ENCODE measurements at places on chromosomes 3 and 15.

DNA sequence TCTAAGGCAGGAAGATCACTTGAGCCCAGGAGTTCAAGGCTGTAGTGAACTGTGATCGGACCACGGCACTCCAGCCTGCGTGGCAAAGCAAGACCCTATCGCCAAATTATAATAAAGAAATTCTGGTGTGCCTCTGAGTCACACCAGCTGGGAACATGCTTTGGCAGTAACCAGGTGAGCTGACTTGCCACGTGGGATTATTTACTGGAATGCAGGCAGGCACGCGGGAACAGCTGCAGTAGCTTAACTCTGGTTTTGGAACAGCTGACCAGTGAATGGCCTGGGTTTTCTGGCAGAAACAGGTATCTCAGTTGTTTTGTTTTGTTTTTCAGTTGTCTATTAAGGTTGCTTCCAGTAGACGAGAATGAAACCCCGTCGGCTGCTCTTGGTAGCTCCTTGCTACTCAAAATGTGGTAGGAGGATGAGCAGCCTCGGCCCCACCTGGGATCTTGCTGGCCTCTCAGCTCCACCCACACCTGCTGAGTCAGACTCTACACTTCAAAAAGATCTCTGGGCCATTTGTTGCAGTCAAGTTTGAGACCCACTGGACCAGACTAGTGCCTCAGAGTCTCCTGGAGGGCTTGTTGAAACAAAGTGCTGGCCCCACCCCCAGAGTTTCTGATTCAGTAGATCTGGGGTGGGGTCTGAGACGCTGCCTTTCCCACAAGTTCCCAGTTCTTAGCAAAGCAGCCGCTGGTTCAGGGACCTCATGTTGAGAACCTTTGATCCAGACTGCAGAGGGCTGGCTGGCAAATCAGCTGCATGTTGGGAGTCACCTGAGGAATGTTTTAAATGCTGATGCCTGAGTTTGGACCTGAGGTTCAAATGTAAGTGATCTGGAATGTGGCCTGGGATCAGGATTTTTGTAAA, 26.6 kb downstream of the IDH2 start:
- no peak for DNase-seq

DNA sequence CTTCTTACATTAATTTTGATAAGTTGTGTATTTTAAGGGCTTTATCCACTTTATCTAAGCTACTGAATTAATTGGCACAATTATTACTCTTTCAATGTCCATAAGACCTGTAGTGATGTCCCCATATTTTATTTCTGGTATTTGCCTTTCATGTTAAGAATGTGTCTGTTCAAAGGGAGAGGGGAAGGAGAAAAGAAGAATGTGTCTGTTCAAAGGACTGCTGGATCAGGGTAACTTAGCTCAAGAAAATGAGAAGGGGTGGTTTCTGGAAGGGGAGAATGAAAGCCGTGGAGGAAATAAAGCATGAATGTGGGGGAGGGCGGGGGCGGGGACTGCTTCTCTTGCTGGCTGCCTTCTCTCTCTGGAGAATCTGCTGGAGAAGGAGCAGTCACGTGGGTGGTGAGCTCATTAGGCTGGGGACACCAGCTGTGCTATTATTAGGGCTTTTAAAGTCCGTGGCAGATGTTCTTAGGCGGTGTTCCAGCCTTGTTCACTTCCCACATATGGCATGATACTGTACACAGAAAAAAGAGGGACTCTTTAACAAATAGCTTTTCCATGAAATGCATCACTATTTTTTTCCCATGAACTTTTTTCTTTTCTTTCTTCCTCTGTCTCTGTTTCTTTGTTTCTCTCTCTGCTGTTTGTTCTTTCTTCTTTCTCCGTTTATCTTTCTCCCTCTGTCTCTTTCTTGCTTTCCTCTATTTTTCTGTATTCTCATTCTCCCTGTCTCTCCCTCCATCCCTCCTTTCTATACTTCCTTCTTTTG, 63.7 kb upstream of the ULK4 start:
- no peak for DNase-seq

DNA sequence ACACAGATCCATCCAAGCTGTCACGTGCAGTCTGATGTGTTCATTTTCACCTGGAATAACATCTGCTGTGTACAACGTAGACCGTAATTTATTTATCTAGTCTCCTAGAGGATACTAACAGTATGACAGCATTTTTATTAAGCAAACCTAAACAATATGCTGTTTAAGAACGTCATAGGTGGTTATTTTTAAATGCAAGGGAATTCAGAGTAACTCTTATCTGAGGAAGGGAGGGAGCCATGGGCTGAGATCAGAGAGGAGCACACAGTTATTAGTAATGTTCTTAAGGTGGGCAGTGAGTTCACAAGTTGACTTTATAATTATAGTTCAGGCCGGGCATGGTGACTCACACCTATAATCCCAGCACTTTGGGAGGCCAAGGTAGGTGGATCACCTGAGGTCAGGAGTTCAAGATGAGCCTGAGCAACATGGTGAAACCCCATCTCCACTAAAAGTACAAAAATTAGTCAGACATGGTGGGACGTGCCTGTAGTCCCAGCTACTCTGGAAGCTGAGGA, 193.6 kb downstream of the UACA start:
- no peak for DNase-seq

DNA sequence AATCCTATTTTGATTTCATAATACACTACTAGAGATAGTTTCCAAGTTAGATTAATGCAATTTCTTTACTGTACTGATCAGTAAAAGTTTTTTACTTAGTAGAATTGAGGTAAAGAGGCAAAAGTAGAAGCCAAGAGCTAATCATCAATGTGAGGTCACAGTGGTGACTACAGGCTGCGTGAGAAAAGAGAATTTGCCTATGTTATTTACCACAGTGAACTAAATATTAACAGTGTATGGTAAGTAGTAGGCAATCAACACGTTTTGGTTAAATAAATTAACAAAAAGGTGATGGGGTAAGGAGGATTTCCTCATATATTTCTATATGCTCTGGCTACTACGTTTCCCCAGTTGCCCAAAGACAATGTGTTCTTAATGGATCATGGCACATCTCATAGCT, 202.2 kb upstream of the CMC1 start:
- DNase-seq = no peak

- peak; percentile 13 for DNase-seq
Observed at GRCh38 chr3:39065197-39065596, 13.4 kb downstream of the WDR48 start.

- no peak for DNase-seq
Observed at GRCh38 chr15:94122516-94122915, 108.8 kb upstream of the MCTP2 start.

DNA sequence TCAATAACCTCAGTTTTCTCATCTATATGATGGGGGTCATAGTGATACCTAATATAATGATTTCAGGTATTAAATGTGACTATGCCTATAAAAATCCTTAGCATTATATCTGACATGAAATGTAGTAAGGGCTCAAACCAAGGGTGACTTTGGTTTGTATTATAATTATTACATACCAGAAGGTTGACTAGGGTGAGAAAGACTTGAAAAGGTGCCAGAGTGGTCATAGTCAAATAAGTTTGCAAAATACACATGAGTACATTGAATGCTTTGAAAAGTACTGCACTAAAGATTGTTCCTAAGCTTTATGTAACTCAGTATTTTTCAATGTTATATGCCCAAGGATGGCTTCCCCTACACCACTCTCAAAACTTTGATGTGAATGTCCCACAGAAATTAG, 297.2 kb downstream of the ARPP21 start:
- DNase-seq = no peak

GRCh38 chr3:42906848-42907183, 874 bp downstream of the ZNF662 start:
- no peak for DNase-seq

DNA sequence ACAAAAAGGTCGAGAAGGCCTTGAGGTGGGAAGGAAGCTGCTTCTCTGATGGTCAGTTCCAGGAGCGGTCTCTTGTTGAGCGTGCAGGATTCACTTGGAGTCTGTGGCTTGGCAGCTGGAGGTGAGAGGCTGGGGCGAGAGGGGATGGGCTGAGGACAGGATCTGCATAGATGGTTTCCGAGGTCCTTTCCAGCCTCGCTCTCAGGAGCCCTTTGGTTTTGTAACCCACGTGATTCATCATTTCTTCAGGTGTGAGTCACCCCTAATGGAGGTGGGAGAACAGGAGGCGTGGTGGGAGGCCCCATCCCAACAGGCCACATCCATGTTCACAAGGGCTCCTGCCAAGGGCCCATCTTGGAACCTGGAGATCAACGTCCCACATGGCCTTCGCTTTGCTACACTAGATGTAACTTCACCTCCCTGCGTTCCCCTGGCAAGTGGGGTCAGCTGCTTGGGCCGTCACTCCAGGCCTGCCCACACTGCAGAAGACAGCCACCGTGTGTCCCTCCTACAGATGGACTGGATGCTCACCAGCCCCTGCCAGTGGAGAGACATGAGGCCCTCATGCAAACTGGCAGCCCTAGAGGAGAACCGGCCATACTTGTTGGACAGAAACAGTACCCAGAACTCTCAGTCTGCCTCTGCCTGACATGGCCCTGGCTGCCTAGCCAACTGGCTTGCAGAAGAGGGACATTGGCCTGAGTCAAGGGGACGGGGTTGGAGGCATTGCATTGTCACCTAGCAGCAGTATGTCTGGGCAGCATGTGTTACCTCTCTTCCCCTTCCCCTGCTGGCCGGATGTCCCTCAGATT, 1.6 kb upstream of the PCSK6 start:
- no peak for DNase-seq

- no peak for DNase-seq
Observed at GRCh38 chr3:24704496-24704895, 209.8 kb upstream of the THRB start.

- no peak for DNase-seq
Observed at GRCh38 chr3:100868096-100868495, 125.1 kb downstream of the ABI3BP start.

Data from activated CD4-positive, alpha-beta T cell treated with anti-CD3 and anti-CD28 coated beads, Interleukin-2, amount 50 U/mL, for 1 hour (primary cell).